ENCODE measurements at places on chromosomes 3 and 15.
A peak's percentile ranks its signal among the peaks of the same experiment; 100 is the strongest.

DNA sequence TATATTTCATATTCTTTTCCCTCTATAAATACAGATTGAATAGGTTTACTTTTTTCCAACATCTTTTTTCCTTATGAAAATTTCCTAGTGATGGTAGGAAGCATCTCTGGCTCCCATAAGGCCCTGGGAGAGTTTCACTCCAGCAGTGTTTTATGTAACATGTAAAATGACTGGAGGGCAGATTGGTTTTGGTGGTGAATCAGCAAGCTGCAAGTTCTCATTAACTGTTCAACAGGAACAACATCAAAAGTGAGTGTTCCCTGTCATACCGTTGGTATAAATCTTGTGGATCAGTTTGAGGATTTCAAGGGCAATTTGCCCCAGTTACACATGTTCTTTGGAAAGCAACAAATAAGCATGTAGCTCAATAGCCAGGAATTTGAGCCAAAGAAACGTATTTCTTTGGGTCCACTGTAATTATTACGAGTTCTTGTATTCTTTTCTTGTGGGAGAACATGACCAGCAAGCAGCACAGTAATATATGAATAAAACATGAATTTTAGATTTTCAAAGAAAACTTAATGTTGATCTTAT lies 345.7 kb downstream of the SV2B start:
- no peak for DNase-seq

- DNase-seq = no peak
Measured at GRCh38 chr3:197231321-197231720, 67.1 kb downstream of the DLG1 start.

GRCh38 chr3:45617430-45618080 lies 23.0 kb downstream of the LIMD1 start:
- no peak for DNase-seq

GRCh38 chr3:45795882-45796765 lies at the start of gene SLC6A20:
SLC6A20 (minus strand) TSS chr3:45796536; CDS start chr3:45796419, 117 bp downstream.
- peak; percentile 30 for DNase-seq

GRCh38 chr15:56838085-56838484 lies 80.4 kb upstream of the TCF12 start:
- no peak for DNase-seq
